ENCODE measurements at places on chromosomes 5 and 9.

GRCh38 chr5:122870219-122870856 lies 24.9 kb downstream of the SNX24 start:
- DNase-seq, result no peak

DNA sequence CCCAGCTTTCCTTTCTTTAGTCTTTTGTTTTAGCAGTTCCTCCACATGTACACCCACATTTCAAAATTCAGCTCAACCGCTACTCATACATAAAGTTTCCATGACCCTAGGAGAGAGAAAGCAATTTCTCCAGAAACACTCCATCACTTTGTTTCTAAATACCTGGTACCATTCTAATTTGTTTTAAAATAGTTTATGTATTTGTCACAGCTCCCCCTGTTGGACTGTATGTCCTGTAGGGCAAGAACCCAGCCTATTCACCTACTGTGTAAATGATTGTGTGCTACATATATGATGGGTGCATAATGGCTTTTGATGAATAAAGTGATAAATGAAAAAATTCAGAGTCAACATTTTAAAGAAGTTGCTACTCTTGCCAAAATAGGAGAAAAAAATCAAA lies 139.1 kb downstream of the COX7C start:
- DNase-seq, result no peak

GRCh38 chr5:10914741-10915480 lies 153.9 kb upstream of the DAP start:
- no peak for DNase-seq

GRCh38 chr9:38651400-38652042 lies 31.1 kb upstream of the ANKRD18A start:
- DNase-seq, result no peak

- DNase-seq, result no peak
Observed at GRCh38 chr5:78808380-78808779, 159.8 kb upstream of the LHFPL2 start.

DNA sequence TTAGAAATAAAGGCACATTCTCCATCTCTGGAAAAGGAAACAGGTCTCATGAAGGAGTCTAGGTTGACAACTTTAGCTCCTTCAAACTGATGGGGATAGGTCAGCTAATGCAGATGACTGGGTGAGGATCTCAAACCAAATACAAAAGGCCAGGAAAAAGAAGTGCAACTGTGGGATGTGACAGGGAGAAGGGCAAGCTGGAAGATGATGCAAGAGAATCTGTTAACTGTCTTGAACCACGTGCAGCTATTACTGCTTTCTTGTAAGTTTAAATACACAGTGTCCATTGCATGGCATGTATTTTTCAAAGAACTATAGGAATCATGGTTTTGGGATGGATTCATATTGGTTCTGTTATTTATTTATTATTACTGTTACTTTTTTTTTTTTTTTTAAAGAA lies 331.8 kb downstream of the NDUFS4 start:
- DNase-seq, result no peak

GRCh38 chr9:127816362-127816725 lies 13.7 kb downstream of the FPGS start:
- no peak for DNase-seq

- no peak for DNase-seq
Observed at GRCh38 chr5:78746021-78746770, 97.6 kb upstream of the LHFPL2 start.

DNA sequence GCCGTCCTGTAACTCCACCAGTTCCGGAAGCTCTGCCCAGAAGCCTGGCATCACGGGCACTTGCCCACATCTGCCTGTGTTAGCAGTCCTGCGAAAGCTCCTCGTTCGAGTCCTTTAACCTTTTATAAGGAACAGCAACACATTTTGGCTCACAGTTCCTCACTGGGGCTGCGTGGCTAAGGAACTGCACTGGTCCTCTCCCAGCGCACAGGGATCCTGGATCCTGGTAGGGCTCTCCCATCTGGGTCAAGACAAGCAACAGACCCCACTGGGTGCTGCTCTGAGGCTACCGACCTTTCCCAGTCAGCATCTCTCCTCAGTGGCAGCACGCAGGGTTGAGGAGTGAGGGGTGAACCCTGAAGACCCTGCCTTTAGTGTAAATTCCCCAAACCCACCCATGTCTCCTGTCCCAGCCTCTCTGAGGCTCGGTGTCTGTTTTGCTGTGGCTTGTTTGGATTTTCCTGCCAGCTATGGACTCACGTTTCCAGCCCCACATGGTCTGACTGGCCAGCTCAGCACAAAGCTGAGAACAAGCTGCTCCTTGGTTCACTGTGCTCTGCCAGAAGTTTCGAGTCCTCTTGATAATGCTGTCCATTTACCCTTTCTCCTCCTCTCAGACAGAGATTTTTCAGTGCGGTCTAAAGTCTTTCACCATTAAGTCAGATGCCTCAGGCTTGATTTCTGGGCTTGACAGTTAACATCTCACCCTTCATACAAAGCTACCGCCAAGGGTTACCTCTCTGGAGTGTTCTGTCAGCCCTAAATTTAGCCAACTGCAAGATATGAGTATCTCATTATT lies 80.0 kb downstream of the AK8 start:
- DNase-seq, result no peak
